ENCODE measurements at places on chromosomes 6 and 20.

DNA sequence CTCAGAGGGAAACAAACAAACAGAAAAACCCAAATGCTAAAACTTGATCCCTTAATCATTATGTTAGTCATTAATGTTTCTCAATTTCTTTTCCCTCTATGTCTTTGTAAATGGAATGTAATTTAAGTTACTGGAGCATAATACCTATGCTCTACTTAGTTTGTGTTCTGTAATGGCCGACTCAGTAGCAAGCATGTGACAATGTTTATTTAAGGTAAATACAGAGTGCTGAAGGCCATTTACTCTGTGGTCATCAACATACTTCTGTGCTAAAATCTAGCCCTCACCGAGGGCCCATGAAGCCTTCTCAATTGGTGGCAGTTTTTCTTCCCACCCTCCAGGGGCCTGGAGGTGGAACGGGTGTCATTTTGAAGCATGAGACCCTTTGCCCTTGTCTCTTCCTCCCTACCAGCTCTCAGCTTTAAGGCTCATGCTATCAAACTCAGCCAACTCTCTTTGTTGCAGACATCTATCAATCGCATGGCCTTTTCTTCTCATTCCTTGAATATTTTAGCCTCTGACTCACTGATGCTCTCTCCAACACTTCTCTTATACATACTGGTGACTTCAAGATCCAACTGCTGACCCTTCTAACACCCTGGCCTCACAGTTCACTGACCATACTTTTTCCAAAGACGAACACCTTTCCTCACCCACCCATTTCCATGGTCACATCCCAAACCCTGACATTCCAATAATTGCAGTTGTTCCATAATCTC is 48.2 kb downstream of the STX7 start:
- DNase-seq, result peak; percentile 31

DNA sequence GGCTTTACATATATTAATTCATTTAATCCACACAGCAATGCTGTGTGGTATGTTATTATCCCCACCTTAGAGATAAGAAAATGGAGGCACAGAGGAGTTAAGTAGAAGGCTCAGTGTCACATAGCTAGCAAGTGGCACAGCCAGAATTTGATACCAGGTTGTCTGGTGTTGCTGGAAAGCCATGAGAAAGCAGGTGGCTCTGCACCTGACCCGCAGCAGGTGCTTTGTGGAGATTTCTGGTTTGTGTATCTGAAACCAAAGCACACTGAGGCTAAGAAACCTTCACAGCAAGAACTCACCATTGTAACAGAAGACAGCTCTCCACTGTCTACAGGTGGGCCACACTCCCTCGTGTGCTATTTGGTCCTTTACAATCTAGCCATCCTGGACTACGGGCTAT is 7.5 kb downstream of the ELMO2 start:
- no peak for DNase-seq

DNA sequence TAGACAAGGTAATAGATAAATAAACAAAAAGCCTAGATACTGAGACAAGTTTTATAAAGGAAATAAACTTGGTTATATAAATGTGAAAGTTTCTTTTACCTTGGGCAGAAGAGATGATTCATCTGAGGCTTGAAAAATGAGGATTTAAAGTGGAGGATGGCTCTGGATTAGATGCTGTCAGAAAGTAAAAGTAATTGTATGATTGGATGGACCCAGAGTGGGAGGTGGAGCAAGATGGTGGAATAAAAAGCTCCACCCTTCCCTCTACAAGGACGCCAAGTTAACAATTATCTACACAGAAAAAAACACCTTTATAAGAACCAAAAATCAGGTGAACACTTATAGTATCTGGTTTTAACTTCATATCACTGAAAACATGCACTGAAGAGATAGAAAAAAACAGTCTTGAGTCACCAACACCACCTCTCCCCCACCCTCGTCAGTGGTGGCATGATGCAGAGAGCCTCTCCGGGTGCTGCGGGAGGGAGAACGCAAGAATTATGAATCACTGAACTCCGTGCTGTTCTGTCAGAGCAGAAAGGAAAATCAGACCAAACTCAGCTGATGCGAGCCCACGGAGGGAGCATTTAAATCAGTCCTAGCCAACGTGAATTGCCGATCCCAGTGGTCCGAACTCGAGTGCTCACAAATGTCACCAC is 84.7 kb upstream of the GJE1 start:
- no peak for DNase-seq

- no peak for DNase-seq
Observed at GRCh38 chr6:25883991-25884390, 9.9 kb upstream of the SLC17A3 start.

GRCh38 chr6:131807644-131808459 is at the start of gene ENPP1:
ENPP1 (plus strand) TSS chr6:131808020; CDS start chr6:131808036, 16 bp downstream.
- DNase-seq, result peak; percentile 57

GRCh38 chr6:84284428-84285049 is 57.1 kb upstream of the CEP162 start:
- DNase-seq, result no peak

DNA sequence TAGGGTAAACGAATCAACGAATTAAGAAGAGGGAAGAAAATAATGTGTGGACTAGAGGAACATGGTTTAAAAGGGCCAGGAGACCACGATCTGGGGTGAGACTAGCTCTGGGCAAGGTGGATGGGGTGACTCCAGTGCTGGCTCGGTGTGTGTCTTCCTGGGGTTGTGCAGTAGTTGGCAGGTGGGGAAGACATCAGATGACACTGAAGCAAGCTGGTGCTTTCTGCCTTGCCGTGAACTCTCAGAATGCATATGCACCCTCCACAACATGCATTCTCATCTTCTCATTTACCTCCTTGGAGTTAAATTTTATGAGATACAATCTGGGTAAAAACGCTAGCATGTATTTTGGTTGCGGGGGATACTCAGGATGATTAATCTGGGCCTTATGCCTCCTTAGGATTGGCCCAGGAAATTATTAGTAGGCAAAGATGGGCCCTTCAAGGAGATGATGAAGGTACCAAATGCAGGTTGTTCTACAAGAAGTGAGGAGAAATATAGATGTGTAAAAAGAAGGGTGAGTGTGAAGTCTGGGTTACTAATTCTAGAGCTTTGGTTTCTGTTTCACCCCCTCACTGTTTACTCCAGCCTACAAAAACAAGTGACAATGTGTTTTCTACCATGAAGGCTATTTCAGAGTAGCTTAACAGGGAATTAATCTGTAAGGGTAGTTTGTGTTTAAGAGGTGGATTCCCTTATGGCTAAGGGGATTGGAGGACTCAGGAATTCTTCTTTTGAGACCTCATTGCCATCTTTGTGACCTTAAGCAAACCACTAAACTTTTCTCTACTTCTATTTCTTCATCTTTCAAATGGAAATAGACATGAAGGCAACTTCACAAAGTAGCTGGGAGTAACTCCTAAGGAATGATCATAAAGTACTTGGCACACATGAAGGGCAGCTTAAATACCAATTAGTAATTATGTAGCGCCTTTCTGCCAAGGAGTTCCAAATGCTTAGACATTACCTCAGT is 71.0 kb upstream of the SUPT3H start:
- DNase-seq, result no peak

DNA sequence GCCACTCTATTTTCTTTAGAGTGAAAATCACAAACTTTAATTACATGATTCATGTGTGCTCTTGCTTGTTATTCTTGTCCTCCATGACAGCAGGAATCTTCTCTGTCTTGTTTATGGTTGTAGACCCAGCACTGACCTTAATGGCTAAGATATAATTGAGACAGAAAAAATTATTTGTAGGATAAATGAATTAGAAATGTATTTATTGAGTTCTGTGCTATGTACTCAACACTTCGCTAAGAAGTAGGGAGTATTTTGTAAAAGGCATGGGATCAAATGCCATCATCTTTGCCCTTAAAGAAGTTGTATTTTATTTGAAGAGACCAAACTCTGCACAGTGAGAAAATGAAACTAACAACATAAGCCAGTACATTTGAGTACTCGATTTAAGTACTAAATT is 71.2 kb downstream of the CBLN4 start:
- DNase-seq, result no peak

DNA sequence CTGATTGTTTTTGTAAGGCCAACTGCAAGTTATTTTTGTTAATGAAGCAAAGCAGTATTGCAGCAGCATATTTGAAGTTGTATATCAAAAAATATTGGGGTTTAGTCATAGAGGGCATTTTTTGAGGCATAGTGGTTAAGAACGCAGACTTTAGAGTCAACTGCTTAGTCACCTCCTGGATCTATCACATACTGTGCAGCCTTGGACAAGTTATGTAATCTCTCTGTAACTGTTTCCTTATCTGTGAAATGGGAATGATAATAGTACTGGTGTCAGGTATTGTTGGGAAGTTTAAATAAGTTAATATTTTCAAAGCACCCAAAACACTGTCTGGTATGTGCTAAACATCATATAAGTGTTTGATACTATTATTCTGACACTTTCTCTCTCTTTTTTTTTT is 27.2 kb upstream of the EFHC1 start:
- no peak for DNase-seq

DNA sequence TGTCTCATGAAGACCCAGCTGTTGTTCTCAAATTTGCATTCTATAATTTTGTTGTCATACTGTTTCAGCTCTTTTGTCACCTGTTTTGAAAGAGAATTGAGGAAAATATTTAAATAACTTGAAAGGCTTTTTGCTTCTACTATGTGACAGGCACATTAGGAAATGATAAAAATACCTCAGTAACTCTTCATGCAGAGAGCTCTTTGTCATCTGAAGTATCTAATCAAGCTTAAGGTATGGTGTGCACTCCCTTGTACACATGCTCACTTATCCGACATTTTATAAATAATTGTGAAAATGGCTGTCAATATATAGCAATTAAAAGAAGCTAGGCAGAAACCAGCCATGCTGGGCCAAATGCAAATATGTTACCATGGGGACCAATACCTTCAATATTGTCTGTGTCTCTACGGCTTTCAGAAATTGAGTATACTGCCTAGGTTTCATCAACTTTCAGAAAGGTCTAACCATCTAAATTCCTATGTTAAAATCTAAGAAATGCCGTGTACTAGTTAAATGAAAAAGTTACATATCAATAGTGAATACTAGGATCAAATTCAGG is 349.0 kb downstream of the RNGTT start:
- DNase-seq, result no peak

DNA sequence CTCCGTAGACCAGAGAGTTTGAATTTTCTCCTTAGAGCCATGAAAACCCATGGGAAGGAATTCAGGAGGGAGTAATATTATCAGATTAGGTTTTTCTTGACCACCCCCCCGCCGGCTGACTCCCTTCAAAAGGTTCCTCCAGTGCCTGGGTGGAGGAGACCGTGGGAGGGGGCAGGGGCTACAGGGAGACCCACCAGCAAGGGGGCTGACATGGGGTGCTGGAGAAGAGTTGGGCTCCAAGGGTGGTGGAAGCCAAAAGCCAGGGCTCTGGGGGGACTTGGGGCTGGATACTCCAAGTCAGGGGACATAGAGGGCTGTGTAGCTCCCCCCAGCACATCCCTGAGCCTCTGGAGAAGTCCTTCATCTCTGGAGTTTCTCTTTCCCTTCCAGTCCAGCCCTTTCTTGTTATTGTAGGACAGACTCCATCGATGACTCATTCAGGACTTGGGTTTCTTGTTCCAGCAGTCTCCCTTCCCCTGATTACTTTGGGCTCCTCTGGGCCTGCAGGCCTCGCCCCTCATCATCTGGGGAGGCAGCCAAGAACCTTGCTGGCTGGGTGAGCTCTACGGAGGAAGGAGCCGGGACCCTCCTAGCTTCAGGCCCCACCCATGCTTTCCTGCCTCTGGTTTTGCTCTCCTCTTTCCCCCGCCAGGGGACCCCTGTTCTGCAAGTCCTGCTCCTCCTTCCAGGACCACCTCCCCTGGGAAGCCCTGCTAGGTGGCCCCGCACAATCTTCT is 10.5 kb upstream of the KIAA1755 start:
- DNase-seq, result peak; percentile 83

DNA sequence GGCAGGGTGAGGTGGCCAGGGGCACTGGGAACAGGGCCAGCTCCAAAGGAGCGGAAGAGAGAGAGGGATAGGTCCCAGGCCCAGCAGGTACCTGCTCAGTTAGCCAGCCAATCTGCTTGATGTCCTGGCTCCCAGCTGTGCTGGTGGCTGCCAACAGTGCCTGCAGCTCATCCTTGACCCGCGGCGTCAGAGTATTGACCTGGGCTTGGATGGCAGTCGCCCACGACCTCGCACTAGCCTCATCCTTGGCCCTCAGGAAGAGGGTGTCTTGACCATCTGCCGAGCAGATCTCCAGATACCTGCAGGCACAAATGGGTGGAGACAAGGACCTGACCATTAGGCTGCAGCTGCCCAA is 11.1 kb upstream of the CDK5RAP1 start:
- DNase-seq, result no peak

GRCh38 chr20:23513164-23513563 is 22.2 kb downstream of the CST8 start:
- no peak for DNase-seq

DNA sequence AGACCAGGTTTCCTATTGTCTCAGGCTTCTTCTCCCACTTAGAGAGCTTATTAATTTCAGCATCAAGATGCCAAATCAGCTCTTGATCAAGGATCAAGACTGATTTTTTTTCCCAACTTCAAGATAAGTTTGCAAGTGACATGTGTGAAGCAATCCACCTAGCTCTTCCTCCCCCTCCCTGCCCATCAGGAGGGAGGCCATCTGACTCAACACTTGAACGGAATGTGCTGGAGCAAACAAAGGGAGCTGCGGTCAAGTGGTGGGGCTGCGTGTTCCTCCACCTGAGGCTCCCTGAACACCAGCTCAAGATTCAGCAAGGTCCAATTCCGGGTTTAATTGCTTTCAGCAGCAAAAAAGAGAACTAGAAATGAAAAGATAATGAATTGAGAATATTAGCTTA is 38.7 kb downstream of the TTI1 start:
- DNase-seq, result no peak

GRCh38 chr6:121828146-121828886 is 392.9 kb downstream of the GJA1 start:
- DNase-seq, result no peak

DNA sequence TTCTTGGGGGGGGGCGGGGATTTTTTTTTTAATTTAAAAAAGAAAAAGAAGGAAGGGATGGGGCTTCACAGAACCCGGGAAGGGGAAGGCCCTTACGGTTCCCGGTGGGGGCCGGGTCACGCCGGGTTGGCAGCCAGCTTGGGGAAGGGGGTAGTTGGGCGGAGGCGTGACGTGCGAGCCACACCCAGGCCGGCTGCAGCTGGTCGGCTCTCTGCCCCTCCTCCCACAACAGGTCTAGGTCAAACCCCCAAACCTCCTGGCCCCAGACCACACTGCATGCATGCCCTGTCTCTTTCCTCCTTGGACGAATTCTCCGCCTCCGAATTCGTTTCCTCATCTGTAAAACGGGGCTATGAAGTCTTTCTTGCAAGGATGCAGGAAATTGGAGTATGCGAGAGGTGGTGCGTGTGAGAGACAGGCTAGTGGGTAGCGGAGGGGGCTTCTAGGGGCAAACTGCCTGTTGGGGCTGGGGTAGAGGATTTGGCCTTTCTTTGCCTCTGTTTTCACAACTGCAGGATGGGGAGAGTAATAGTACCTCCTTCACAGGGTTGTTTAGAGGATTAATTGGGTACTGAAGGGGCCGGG is 828 bp downstream of the HCK start:
- no peak for DNase-seq
